Stimulated activated CD4-positive, alpha-beta T cell treated with anti-CD3 and anti-CD28 coated beads, TNF-alpha, amount 100 ng/mL, for 24 hours (primary cell): ENCODE measurements at places on chromosomes 6 and 20.

GRCh38 chr6:35388772-35389352 lies 46.5 kb downstream of the PPARD start:
- no peak for DNase-seq

- no peak for DNase-seq
These were observed 364.5 kb upstream of the JARID2 start for GRCh38 chr6:14881398-14881797.

DNA sequence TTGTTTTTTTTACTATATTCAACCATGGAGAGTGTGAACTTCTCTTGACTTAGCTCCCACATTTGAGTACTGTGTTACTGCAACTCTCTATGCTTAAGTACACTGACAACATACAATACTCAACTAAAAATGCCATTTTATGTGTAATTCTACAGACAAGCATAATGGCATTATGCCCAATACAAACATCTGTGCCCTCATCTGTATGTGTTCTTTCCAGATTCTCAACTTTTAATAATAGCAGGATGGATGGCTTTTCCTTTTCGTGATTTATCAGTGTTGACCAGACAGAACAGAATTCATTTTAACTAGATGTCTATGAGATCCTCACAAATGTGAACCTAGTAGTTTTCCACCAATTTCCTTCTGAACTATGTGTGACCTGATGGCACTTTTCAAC lies 84.2 kb upstream of the MARCKS start:
- no peak for DNase-seq

GRCh38 chr6:66230591-66230990 lies 523.6 kb upstream of the EYS start:
- no peak for DNase-seq

DNA sequence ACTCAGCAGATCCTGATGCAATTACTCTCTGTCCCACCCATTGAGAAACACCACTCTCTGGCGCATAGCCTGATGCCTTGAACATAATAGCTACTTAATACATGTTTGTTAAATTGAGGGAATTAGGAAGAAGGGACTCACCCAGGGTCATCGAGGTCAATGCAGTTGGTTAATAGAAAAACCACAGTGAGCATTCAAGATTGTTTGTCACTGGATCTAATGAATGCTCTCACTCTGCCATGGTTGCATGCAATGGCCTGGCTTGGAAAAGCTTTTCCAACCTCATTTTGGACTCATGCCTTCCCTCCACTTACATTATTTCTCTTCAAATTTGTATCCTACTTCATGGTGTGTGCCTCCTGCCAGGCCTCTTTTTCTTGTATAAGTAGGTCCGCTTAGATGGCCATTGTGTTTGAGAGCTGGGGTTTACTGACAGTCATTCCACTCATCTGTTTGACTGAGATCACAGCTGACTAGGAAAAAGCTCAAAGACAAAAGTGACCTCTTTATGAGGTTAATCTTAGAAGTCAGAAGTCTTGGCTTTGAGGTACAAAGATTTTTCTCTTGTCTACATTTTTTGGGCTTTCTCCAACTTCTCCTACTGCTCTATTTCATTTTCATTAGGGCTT lies 154.8 kb upstream of the RAB32 start:
- no peak for DNase-seq

- DNase-seq = no peak
These were observed 188.0 kb upstream of the RAB32 start for GRCh38 chr6:146355521-146356100.

DNA sequence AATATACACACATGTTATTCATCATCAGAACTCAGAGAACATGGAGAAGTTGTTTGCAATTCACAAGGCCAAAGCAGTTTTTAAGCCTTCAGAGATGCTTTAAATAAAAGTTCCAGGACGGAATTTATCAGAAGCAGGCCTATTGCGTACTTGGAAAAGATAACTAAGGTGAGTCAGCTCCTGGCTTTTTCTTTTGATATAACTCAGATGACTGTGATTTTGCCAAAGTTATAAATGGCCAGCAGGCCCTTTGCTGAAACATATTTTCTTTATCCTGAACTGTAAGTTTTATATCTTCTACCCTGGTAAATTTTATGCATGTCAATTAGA lies 55.0 kb upstream of the PLCB1 start:
- no peak for DNase-seq

GRCh38 chr6:34679552-34680253 lies 16.9 kb downstream of the ILRUN start:
- DNase-seq = no peak

DNA sequence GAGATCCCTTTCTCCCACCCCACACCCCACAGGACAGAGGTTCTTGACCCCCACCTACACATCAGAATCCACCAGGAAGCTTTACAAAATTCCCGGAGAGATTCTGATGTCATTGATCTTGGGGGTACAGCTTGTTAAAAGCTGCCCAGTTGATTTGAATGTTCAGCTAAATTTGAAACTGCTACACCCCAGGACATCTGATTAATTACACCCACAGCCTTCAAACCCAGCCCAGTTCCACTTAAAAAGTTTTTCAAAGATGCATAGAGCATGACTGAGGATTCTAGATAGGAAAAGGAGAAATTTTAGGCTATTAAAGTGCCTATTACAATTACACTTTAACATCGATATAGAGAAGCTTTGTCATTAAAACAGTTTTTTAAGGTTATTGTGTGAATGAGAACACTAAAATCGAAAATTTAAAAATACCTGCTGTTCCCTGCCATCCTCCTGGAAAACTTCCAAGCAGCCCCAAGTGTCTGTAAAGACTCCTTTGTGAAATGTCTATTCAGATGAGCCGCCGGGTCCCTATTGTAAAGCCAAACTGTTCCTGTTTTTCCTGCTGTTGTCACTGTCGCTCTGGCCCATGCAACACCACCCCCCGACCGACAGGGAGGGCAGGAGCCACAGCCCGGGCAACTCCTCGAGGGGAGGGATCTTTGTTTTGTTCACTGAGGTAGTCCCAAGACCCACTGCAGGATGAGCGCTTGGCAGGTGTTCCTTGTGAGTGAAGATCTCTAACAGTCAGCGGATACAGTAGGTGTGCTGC lies 132.5 kb upstream of the PHACTR3 start:
- no peak for DNase-seq
